ENCODE measurements at places on chromosomes 6 and 20.
A peak's percentile ranks its signal among the peaks of the same experiment; 100 is the strongest.

DNA sequence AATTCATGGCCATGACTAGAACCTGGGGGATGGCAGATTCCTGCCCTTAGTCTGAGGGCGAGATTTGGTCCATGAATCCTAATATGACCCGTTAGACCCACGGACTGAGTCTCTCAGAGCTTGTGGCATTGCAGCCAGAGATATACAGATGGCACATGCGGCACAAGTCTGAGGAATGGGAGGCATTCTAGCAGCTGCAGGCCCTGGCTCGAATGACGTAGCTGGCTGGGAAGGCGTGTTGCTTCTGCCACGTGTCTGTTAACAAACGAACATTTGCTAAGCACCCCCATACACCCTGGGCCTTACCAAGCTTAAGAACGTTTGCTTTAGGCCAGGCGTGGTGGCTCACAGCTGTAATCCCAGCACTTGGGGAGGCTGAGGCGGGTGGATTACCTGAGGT, 68.0 kb downstream of the CD164 start:
- DNase-seq, result no peak

GRCh38 chr20:42024653-42025052, 406.5 kb upstream of the CHD6 start:
- DNase-seq, result no peak

DNA sequence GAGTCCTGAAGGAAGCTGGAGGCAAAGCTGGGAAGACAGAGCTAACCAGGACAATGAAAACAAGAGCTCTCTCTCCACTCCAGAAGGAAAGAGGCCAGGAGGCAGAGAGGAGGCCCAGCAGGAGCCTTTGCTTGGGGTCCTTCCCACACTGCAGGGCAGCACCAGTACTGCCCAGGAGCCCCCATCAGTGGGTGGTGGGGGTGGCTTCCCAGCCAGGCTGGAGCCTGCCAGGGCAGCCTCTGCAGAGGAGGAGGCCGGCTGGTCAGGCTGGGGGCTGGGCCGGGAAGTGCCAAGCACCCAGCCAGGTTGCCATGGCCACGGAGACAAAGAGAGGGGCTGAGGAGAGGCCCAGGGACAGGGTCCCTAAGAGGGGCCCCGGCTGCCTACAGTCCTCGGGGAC, 33.4 kb downstream of the PREX1 start:
- DNase-seq, result no peak

GRCh38 chr20:33663161-33664084, 1.3 kb downstream of the C20orf144 start:
- DNase-seq, result peak; percentile 54

DNA sequence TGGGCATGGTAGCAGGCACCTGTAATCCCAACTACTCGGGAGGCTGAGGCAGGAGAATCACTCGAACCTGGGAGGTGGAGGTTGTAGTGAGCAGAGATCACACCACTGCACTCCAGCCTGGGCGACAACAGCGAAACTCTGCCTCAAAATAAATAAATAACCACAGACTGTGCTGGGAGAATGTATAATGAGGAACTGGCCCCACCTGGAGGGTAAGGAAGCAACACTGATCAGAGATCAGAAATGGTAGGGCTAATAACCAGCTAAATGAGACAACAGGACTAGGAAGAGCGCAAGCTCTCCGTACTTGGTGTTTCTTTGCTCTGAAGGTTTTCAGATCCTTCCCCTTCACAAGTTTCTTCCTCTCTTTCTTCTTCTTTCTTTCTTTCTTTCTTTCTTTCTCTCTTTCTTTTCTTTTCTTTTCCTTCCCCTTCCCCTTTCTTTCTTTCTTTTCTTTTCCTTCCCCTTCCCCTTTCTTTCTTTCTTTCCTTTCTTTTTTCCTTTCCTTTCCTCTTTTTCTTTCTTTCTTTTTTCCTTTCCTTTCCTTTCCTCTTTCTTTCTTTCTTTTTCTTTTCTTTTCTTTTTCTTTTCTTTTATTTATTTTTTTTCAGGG, 14.6 kb downstream of the CCM2L start:
- no peak for DNase-seq

Data from KG1 (cell line).